ENCODE measurements at places on chromosomes 2 and 18. TPM values are rescaled to one million over a fixed set of nuclear protein-coding genes. Genes with fewer than 3 reads are reported as not detected.
A peak's percentile ranks its signal among the peaks of the same experiment; 100 is the strongest.

Gene UGT1A9
- not detected for total RNA-seq

GRCh38 chr2:68169308-68169707 is 11.6 kb downstream of the PNO1 start:
- no peak for DNase-seq
- peaks cover 11% of the 10 kb centered on the region for H3K4me1 ChIP-seq
- no peak overlapping the region for H3K4me3 ChIP-seq
- H3K36me3 ChIP-seq: peaks cover 34% of the 10 kb centered on the region

Gene TTLL4
- total RNA-seq: 36.6 TPM

DNA sequence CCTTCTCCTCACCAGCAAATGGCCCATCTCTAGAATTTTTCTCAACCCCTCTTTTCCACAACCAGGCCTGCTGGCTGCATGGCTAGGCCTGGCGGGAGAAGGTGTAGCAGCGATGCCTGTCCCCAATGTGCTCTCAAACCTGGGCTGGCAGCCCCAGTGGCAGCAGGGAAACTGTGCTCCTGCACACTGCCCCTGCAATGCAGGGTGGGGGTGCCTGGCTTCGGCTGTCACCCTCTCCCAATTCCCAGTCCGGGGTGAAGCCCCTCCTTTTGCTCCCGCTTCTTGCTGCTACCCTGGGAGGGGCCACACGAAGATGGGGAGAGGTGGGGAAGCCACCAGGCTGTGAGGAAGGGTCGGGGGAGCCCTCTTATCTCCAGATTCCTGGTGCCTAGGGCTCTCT is 36.1 kb upstream of the OTOF start:
- no peak overlapping the region for H3K27ac ChIP-seq
- peaks cover under 1% of the 10 kb centered on the region for H3K4me1 ChIP-seq
- no peaks in the 10 kb centered on the region for H3K27me3 ChIP-seq
- H3K36me3 ChIP-seq: no peaks in the 10 kb centered on the region

Gene ALLC
- not detected for total RNA-seq

Gene WDR33
- 71.4 TPM for total RNA-seq

- H3K27me3 ChIP-seq: no peaks in the 10 kb centered on the region
- H3K36me3 ChIP-seq: no peaks in the 10 kb centered on the region
- H3K4me1 ChIP-seq: no peaks in the 10 kb centered on the region
Observed at GRCh38 chr2:4539121-4539520, 835.7 kb downstream of the DCDC2C start.

Gene C2orf80
- not detected for total RNA-seq

DNA sequence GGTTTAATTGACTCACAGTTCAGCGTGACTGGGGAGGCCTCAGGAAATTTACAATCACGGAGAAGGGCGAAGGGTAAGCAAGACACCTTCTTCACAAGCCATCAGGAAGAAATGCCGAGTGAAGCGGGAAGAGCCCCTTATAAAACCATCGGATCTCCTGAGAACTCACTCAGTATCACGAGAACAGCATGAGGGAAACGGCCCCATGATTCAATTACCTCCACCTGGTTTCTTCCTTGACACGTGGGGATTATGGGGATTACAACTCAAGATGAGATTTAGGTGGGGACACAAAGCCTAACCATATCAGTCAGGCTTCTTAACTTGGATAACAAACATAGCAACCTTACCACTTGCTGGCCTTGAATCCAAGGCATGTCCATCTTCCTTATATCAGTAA is 289.0 kb upstream of the STON1 start:
- no peak for DNase-seq
- no peaks in the 10 kb centered on the region for H3K27me3 ChIP-seq
- H3K4me3 ChIP-seq: no peak overlapping the region
- no peak overlapping the region for H3K27ac ChIP-seq
- peaks cover 7% of the 10 kb centered on the region for H3K4me1 ChIP-seq
- H3K36me3 ChIP-seq: no peaks in the 10 kb centered on the region

DNA sequence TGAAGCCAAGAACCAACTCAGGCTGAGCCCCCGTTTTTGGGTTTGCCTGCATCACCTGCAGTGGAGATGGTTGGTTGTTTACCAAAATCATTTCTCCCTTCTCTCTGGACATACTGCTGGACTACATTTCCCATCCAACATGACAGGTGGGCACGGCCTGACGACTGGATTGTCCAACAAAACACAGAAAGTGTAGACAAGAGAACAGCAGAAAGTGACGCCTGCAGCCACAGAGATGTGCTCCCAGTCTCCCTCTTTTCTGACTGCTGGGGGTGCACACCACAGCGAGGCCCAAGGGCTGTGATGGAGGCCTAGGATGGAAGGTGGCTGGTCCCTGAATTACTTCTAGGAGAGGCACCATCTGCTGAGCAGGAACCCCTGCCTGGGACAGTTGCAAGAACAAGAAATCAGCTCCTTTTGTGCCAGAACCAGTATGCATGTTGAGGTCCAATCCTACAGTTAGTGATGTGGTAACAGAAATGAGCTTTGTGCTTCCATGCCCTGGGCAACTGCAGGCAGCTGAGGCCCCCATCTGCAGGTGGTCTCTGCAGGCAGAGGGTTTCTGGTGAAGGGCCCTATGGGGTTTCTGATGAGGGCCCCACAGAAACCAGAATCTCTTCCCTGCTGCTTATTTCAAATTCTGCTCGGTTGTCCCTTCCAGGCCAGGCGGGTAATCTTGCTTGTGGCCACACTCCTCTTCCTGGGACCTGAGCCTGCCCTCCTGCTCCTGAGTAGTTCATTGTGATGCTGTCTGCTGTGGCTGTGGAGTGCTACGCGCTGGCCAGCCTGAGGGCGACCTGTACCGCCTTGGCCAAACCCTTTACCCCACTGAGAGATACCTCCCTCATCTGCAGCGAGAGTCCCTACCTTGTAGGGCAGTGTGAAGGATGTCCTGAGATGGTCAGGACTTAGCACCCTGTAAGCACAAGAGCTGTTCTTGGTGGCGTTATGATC is 168.3 kb downstream of the ASB1 start:
- no peak overlapping the region for H3K27ac ChIP-seq
- H3K4me3 ChIP-seq: no peak overlapping the region
- no peaks in the 10 kb centered on the region for H3K4me1 ChIP-seq
- H3K36me3 ChIP-seq: no peaks in the 10 kb centered on the region
- no peaks in the 10 kb centered on the region for H3K27me3 ChIP-seq
- DNase-seq: no peak

DNA sequence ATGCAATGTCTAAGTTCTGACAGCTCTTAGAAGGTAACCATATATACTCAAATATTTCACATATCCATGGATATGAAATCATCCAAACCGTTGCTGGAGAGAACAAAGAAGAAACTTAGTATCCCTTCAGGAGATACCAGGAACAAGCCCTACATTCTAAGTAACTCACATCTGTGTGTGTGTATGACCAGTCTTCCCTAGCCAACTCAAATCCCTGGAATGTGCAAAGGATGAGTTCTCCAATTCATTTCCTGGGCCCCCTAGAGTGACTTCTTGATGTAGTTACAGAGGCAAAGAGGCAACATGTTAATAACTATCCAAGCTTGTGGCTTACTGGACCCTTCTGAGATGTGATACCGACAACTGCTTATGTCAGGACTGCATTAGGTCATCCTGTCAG is 20.1 kb downstream of the TPGS2 start:
- peaks cover 8% of the 10 kb centered on the region for H3K4me1 ChIP-seq
- DNase-seq: no peak
- peaks cover 35% of the 10 kb centered on the region for H3K36me3 ChIP-seq

GRCh38 chr18:11541179-11541578 is 68.2 kb upstream of the SLC35G4 start:
- H3K4me3 ChIP-seq: no peak overlapping the region
- DNase-seq: no peak
- H3K4me1 ChIP-seq: no peaks in the 10 kb centered on the region
- no peaks in the 10 kb centered on the region for H3K36me3 ChIP-seq
- H3K27me3 ChIP-seq: no peaks in the 10 kb centered on the region

Gene ABHD3
- total RNA-seq: 17.8 TPM

Gene RAB6C
- not detected for total RNA-seq

Gene TXNDC2
- total RNA-seq: not detected

- peak overlapping the region; percentile 3 for H3K27ac ChIP-seq
- peaks cover 67% of the 10 kb centered on the region for H3K4me1 ChIP-seq
- no peak overlapping the region for H3K4me3 ChIP-seq
- H3K27me3 ChIP-seq: no peaks in the 10 kb centered on the region
Observed at GRCh38 chr2:101744832-101745231, 47.3 kb downstream of the MAP4K4 start.

GRCh38 chr2:29224693-29225551 is 109.7 kb downstream of the CLIP4 start:
- H3K4me1 ChIP-seq: no peaks in the 10 kb centered on the region
- H3K27ac ChIP-seq: no peak overlapping the region
- H3K4me3 ChIP-seq: no peak overlapping the region
- no peaks in the 10 kb centered on the region for H3K36me3 ChIP-seq
- no peak for DNase-seq

Gene SCYGR4
- total RNA-seq: not detected

- H3K27ac ChIP-seq: no peak overlapping the region
- H3K27me3 ChIP-seq: no peaks in the 10 kb centered on the region
- H3K36me3 ChIP-seq: no peaks in the 10 kb centered on the region
- H3K4me3 ChIP-seq: no peak overlapping the region
- H3K4me1 ChIP-seq: no peaks in the 10 kb centered on the region
- no peak for DNase-seq
Observed at GRCh38 chr2:99988599-99988998, 153.8 kb downstream of the AFF3 start.

DNA sequence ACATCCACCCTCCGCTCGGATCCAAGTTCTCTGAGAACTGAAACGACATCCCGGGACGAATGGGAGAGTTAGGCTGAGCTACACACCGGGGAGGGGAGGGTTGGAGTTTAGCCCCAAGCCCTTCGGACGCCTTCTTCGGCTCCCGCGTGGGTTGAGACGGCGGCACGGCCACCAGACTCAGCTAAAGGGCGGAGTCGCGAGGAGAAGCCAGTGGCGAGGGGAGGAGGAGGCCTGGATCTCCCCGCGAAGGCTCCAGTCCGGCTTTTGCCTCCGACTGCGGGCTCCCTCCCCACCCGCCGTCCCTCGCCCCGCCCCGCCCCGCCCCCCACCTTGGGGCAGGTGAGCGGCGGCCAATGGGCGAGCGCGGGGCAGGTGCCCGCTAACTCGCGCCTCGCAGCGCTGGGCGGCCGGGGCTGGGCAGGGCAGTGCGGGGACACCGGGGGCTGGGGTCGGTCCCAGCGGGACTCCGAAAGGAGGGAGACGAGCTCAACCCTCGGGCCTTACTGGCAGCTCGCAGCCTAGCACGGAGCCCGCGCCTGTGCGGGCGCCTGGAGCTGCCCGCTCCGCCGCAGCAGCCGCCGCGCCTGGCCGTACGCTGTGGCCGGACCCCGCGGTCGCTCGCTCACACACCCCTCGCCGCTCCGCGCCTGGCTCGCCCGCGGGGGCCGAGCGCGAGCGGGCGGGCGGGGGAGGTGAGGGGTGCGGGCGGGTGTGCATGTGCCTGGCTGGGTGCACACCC is at the start of gene EMX1:
TSS of gene EMX1 (plus strand) at position 382 of the 739 bp plus-strand sequence. CDS start at position 716, 334 bp downstream.
- H3K4me1 ChIP-seq: peaks cover 31% of the 10 kb centered on the region
- peak within 1 kb of the TSS; percentile 69 for H3K4me3 ChIP-seq
- H3K27me3 ChIP-seq: peaks cover 78% of the 10 kb centered on the region
- H3K36me3 ChIP-seq: no peaks in the 10 kb centered on the region
- peak; percentile 63 for DNase-seq

DNA sequence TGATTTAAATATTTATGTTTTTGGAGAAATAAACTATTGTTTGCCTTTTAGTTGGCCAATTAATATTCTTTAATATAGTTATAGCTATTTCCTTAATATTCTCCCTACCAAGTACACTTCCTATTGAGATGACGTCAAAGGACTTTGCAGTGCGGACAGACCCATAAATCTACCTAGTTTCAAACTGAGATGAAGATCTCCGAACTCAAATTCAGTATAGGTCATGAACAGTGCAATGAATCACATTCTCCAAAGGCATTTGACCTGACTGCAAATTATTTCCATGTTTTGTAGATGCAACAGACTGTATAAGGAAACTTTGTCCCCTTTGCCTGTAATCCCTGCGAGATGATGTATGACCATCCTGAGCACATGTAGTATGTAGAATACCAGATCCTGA is 342.6 kb upstream of the FIGN start:
- H3K4me1 ChIP-seq: no peaks in the 10 kb centered on the region
- H3K27me3 ChIP-seq: no peaks in the 10 kb centered on the region
